ENCODE measurements at places on chromosomes 3 and 15.

GRCh38 chr3:65678516-65678915, 360.2 kb downstream of the MAGI1 start:
- DNase-seq = no peak

- no peak for DNase-seq
Measured at GRCh38 chr15:38307861-38308641, 55.4 kb downstream of the SPRED1 start.

DNA sequence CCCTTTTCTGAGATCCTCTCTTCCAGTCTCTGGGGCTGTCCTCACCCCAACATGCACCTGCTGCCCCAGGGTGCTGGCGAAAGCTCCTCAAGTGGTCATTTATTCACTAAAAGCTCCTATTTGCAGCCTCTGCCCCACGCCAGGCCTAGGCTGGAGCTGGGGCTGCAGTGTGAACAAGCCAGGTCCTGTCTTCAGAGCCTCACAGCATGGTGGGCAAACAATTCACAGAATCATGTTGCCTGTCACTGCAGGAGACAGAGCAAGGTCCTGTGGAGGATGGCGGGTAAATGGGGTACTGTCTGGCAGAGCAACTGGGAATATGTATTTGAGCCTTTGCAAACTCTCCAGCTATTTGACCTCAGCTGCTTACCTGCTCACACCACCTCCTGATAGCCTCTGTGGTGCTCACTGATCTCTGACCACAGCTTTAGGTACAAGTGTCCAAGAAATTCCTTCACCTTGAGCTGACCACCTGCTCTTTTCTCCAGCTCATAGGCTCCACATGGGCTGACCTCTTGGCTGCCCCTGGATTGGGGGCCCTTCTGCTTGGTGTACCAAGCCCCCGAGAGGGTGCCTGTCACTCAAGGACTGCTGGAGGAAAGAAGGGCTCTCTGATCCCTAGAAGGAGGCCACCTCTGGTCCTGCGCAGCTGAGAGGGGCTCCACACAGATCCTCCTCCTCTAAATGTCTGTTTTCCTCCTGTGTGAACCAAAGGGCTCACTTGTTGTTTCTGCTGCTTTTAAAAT, 35.6 kb downstream of the AMOTL2 start:
- no peak for DNase-seq

GRCh38 chr3:41521010-41521655, 321.8 kb downstream of the CTNNB1 start:
- no peak for DNase-seq

DNA sequence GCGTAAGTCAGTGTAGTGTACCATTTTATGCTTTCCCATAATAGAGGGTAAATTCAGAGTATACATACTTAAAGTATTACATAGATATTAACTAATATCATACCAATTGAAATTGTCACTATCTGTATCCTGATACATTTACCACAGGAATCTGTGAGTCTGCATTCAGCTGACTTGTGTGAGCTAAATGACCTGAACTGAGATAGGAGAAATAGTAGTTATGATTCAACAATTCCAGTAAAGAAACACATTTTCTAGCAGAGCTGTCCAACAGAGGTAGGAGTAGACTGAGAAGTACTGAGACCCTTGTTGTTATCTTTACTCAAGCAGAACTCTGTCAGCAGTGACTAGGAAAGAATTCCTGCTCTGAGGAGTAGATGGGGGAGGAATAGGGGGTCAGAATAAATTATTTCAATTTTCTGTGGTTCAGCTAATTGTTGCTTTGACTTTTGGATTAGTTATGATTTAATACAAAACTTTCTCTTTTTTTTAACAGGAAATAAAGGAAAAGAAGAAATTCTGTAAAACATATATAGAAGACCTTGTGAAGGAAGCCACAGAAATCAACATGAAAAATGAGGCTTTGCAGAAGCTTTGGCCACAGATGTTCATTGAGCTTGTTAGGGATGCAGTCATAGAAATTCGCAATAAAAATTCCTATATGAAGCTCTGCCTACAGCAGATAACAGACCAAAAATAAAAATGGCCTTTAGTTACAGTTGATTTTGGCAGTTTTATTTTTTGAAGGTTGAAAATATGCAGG, 66.2 kb upstream of the THSD4 start:
- no peak for DNase-seq

DNA sequence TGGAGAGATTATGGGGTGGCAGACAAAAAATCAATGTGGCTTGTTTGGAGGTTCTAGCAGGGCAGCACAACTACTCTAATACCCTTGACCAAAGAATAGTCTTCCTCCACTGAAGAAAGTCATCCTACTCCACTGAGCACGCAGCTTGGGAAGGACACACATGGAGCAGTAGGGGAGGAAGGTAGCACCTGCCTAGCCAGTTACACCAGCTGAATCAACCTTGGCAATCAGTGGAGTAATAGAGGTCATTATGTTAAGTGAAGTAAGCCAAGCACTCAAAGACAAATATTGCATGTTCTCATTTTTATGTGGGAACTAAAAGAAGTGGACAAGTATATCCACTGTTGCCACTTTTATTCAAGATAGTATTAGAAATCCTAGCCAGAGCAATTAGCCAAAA, 555.8 kb upstream of the ALCAM start:
- DNase-seq = no peak

DNA sequence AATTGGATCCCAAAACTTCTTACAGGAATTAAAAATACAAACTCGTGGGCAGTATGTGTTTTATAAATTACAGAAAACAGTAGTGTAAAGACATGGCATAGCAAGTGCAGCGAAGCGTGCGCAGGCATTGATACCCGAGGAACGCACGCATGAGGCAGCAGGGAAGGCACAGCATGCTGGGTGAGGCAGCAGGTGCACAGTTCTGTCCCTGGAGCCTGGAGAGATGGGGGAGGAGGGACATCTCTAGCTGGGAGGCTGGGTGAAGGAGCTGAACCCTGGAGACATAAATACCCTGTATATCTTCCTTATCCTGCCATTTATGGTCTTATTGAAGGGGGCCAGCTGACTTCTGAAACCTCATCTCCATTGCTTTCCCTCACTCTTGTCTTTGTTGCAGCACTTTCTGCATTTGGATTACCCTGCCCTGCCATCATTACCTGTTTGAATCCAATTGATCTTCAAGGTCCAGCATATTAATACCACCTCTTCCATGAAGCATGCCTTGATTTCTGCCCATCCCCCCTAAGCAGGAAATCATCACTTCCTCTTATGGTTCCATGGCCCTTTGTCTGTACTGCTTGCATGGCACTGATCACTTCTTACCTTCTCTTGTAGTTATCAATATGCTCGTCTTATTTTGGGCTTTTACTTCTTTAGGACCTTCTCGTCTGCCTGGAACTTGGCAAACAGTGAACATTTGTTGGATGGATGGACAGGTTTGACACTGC, 20.5 kb downstream of the LPP start:
- no peak for DNase-seq

DNA sequence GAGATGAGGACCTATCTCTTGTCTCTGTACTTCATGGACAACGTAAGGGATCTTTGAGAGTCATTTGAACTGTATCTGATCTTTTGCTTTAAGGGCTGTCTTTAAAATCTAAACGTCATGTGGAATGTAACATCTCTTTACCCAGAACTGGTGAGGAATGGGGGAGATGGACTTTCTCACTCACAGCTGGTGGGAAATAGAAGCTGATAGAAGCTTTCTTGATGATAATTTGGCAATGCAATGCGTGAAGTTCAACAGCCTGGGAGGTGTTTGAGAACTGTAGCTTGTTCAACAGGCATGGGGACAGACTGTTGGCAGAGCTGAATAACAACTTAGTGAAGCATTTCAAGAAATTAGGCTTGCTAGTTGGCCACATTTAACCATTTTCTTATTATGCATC, 21.5 kb upstream of the RORA start:
- no peak for DNase-seq

GRCh38 chr3:89606151-89606550, 498.7 kb downstream of the EPHA3 start:
- no peak for DNase-seq

DNA sequence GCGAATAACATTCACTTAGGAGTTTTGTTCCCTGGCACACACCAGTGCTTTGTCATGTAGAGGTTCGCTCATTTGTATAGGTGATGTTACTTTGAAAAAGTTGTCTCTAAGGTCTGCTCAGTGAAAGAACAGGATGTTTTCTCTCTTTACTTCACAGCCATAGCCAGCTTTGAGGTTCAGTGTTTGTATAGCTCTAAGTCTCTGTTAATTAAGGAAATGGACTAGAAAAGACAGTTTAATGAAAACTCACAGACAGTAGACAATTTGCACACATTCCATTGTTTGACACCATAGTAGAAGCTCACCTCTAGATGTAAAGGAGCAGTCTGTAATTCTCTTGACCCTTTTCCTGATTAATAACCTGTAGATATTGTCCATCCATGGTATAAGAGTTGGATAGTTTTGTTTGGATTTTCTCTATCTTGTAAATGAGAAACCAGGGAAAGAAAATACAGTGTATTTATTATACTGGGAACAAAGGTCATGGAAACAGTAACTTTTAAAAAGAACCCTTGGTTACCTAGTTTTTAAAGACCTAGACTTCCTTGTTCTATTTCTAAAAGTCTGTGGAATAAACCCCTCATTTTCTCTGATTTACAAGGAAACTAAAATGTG, 50.4 kb downstream of the PDE8A start:
- DNase-seq = no peak

DNA sequence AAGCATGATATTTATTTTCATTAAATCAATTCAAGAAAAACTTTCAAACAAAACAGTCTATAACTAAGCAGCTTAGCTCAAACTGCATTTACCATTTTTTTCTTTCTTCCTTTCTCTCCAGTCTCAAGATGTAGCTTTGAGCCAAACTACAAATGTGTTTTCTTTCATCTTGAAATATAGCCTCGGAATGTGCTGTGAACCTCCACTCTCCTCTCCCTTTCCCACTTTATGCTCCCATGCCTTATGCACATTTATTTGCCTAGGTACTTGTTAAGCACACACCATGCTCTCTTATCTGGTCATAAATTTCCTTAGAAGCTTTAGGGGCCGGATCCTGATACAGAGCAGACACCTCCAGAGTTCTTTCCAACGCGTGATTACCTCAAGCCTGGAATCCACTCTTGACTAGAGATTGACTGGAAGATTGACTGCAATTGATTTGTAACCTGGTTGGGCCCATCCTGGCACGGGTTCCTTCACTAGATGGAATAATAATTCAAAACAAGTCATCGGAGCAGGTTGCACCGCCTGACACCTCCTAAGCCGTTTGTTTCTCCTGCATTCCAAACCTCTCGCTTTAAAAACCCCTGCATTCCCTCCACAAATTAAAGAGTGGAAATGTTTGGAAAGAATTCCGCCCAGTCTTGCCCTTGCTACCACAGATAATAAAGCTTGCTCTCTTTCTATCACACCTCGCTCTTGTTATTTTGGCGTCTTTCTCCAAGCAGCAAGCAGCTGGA, 344.7 kb downstream of the CHL1 start:
- no peak for DNase-seq

DNA sequence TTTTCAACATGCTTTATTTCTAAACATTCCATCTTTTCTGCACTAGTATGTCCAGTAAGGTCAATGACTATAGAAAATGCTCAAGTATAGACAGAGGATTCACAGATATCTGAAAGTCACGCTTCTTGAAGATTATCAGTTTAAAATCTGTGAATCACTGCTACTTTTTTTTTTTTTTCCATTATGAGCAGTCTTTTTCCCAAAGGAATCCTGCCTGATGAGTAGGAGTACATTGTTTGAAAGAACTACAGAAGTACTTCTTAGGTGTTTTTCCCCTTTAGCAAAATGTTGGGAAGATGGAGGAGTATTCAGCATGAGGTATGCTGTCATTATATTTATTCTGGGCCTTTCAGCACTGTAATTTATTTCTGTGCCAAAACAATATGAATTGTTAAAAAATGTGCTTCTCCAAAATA, 266.2 kb downstream of the NLGN1 start:
- no peak for DNase-seq

DNA sequence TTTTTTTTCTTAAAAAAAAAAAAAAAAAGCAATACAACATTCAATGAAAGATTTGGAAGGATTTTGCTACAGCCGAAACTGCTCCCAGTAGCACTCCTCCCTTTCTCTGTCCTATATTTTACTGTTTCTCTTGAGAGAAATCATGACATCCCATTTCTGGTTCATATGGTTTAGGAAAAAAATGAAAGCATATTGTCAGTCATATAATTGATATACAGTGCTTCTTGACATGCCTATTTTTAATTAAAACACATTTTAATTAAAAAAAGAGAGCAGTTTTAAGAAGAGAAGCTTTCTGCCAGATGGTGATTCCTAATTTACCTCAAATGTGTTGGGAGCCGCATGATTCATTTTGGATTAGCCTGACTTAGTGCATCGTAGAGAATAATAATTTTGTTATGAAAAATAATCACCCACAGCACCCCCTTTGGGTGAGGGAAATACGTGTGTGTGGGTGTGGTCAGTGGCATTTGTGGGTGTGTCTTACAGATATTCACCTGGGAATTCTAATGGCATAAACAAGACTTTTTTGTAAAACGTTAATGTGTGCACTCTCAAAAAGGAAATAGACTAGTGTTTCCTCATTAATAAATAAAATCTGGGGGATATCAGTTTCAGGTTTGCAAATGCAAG, 544.5 kb downstream of the MFSD1 start:
- no peak for DNase-seq

DNA sequence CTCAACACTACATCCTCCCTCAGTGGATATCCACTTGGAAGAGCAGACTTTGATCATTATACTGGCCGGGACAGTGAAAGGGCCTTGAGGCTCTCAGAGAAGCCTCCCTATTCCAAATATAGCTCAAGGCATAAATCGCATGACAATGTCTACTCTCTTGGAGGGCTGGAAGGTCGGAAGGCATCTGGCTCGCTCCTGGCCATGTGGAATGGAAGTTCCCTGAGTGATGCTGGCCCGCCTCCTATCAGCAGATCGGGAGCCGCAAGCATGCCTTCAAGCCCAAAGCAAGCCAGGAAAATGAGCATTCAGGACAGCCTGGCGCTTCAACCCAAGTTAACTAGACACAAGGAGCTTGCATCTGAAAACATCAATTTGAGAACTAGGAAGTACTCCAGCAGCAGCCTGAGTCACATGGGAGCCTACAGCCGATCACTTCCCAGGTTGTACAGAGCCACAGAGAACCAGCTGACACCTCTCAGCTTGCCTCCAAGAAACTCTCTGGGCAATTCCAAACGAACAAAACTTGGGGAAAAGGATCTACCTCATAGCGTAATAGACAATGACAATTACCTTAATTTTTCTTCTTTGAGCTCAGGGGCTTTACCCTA, 25.4 kb downstream of the PHLDB2 start:
- DNase-seq = no peak

GRCh38 chr3:58414538-58415197, 19.0 kb downstream of the PDHB start:
- DNase-seq = no peak

GRCh38 chr3:38354588-38355330, 8.2 kb downstream of the XYLB start:
- DNase-seq = no peak

DNA sequence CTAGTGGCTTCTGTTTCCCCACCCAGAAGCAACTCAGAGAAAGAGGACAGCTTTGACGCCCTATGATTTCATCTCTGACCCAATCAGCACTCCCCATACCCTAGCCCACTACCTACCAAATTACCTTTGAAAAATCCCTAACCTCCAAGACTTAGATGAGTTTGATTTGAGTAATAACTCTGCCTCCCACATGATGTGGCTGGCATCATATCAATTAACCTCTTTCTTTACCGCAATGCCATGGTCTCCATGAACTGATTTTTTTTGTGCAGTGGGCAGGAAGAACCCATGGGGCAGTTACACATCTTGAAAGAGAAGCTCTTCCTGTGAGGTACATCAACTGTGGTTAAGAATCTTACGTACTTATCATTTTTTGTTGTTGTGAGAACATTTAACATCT, 25.5 kb upstream of the APOD start:
- DNase-seq = no peak

- no peak for DNase-seq
Measured at GRCh38 chr3:70811880-70812279, 499.4 kb upstream of the MDFIC2 start.
